HFF-Myc (cell line): ENCODE measurements at places on chromosomes 16 and 17.

GRCh38 chr16:81195885-81196534 is 42.5 kb upstream of the BCO1 start:
- DNase-seq, result no peak

DNA sequence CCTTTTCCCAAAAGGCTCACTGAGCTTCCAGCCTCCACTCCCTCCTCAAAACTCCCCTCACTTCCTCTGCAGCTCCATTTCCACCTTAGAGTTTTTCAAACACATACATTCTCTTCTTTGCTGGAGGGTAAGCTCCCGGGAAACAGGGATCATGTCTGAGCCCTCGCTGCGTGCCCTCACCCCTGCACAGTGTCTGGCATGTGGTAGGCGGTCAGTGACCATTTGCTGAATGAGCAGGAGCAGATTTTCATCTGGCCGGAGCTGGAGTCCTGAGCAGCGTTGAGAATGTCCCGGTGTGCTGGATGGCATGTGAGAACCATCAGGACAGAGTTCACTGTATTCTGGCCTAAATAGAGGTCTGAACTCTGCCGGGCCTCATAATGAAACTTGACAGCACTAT is 274.5 kb downstream of the GRIN2A start:
- no peak for DNase-seq

- no peak for DNase-seq
These were observed 47.7 kb upstream of the ULK2 start for GRCh38 chr17:19915245-19915978.

DNA sequence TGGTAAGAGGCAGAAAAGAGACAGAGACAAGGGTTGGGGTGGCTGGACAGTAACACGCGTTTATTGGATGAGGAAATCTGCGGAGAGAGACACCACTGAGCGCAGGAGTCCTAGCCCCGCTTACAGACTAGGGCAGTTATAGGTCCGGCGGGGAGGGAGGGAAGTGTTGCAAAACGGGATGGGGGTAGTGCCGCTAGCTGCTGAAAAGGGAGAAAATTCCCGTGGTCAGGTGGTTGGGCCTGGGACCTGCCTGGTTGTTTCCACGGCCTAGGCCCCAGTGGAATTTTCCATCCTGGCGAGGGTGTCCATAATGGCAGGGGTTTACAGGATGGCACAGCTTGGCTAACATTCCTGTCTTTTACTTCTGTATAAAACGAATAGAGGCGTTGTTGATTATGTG is 5.5 kb upstream of the CPHXL2 start:
- DNase-seq, result no peak

DNA sequence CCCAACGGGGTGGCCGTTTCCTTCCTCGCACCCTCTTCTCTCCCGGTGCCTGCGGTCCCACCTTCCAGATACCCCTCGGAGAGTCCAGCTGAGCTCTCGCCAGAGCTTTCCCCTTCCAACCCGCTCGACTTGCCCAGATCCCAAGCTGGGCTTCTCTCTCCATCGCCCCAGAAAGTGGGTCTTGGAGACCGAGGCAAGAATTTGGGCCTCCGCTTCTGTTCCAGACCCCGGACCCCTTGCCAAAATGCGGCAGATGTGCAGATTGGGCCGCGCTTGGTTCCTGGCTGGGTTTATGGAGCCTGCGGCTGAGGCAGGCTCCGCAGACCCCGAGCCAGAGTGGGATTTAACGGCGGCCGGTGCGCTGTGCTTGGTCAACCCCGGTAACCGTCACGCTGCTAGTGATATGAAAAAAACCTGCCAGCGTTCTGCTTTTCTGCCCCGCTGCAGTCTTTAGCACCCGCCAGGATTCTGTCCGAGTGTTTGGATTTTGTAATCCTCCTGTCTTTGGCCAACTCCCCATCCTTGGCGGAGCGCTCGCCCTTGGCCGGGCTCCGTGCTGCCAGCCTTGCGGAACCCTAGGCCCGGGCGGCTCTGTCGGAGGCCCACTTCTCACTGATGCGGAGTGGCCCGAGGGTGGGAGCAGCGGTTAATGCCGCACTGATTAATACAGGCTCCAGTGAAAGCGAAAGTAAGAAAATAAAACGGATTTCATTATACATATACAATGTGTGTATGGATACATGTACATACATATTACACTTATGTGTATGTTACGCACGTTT is 754 bp upstream of the SLFN11 start:
- DNase-seq, result no peak
